Inflammatory macrophage treated with lipopolysaccharide for 4 hours (primary cell): ENCODE measurements at places on chromosomes 3 and 15.

DNA sequence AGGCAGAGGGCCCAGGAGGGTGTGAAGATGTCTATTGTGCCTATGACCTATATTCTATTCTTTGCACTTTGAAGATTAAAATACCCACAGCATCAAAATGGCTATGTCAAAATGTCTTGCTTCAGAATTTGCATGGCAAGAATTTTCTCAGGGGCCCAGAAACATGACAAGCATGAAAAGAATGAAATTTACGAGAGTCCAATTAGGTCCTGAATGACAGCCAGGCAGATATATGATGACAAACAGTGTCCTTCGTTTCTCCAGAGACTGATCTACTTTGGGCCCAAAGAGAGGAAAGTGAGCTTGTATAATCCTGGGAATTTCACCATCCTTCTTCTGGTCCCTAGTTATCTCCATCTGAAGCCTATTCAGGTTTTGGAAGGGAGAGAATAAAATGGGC lies 609.9 kb downstream of the FHIT start:
- no peak for DNase-seq

- no peak for DNase-seq
These were observed 14.8 kb downstream of the HRH1 start for GRCh38 chr3:11168881-11169805.

- no peak for DNase-seq
These were observed 152.2 kb downstream of the NR2E3 start for GRCh38 chr15:71962537-71962936.

DNA sequence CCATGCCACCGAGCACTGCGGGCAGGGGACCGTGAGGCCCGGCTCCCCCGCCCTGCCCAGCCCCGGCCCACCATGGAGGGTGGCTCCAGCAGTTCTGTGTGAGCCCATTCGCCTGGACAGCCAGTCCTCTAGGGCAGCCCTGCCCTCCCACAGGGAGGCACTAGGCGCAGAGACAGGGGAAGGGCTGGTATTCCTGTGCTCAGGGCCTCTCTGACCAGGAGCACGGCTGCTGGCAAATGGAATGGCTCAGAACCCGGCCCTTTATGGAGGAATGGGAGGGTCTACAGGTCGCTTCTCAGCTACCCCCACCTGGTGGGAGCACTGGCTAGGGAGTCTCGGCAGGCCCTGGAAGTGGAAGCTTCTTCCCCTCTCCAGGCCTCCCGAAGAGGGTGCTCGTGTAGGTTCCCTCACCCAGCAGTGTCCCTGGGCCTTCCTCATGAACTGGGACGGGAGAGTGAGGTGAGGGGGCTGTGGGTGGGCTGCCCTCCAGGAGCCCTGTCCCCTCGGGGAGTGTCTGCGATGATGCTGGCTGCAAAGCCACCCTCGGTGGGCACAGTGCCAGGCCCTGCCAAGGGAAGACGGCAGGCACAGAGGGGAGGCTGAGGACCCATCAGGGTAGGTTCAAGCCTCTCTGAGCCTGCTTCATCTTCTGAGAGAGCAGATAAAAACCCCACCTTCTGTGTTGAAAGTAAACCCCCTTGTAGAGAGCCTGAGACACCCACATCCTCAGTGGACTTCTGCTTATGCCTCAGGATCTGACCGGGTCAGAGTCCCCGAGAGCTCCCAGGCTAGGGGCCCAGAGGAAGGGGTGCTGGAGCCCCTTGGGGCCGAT lies 1.5 kb downstream of the MELTF start:
- peak; percentile 37 for DNase-seq

DNA sequence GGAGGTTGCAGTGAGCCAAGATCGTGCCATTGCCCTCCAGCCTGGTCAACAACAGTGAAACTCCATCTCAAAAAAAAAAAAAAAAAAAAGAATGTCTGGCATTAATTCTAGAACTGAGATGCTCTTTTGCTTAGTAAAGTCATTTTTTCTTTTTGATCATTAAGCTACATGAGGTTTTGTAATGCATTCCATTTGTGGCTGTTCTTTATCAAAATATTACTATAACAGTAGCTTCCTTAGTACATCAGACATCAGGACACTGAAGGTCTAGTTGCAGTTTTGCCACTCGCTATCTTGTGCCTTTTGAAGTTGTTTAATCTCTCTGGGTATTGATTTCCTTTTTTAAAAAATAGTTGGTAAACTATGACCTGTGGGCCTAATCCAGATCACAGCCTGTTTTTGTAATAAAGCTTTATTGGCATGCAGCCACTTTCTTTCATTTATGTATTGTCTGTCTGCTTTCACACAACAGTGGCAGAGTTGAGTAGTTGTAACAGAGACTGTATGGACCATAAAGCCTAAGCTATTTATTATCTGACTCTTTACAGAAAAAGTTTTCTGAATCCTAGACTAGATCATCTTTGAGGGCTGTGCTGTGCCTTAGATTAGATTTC lies 76.6 kb downstream of the SLC25A26 start:
- no peak for DNase-seq

DNA sequence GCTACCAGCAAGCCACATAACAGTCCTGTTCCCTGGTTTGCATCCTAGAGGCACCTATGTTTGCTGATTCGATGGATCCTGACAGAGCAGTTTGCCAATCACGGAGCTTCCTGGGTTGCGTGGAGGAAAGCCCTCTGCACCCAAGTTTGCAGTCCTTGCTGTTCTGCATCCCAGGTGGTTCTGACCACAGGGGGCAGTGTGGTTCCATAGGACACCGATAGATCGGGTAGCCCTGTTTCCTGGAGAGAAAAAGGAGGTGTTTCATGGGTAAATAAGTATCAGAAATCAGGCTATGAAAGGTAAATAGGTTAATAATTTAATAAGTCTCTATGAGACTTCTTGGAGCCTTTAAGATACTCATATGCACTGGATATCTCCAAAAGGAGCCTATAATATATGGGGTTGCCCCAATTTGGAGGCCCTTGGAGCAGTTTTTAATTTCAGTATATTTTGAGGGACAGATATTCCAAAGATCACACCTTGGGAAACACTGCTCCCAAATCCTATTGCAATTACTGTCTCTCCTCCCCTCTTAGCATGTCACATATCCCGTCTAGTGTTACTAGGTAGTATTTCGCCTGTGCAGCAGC lies 194.6 kb upstream of the TPM1 start:
- DNase-seq: peak; percentile 52
